ENCODE measurements at places on chromosomes 7 and 10. TPM values are rescaled to one million over a fixed set of nuclear protein-coding genes. Genes with fewer than 3 reads are reported as not detected.

The HERC4 gene
- 42.4 TPM for total RNA-seq

The NUTM2D gene
- total RNA-seq = 2.1 TPM

The TAS2R38 gene
- not detected for total RNA-seq

The SLC13A1 gene
- total RNA-seq = not detected

The HOXA11 gene
- total RNA-seq = not detected

The INMT gene
- total RNA-seq = not detected

The MBL2 gene
- not detected for total RNA-seq

The CELF2 gene
- 5.5 TPM for total RNA-seq

The TUBB8 gene
- total RNA-seq = not detected

The CALCR gene
- not detected for total RNA-seq

The SPDYE18 gene
- not detected for total RNA-seq

The MSMB gene
- total RNA-seq = 0.34 TPM

The KCNMA1 gene
- 6.5 TPM for total RNA-seq

The MMD2 gene
- total RNA-seq = not detected

All from nasal cavity respiratory epithelium epithelial cell of viscerocranial mucosa (primary cell).